GM20000 (cell line): ENCODE measurements at places on chromosomes 1 and 21.

GRCh38 chr1:232344791-232345399 lies 285.0 kb downstream of the SIPA1L2 start:
- no peak for DNase-seq

- no peak for DNase-seq
Observed at GRCh38 chr1:63119575-63120155, 202.7 kb upstream of the FOXD3 start.

GRCh38 chr1:25694167-25695007 lies 77.8 kb downstream of the MAN1C1 start:
- no peak for DNase-seq

DNA sequence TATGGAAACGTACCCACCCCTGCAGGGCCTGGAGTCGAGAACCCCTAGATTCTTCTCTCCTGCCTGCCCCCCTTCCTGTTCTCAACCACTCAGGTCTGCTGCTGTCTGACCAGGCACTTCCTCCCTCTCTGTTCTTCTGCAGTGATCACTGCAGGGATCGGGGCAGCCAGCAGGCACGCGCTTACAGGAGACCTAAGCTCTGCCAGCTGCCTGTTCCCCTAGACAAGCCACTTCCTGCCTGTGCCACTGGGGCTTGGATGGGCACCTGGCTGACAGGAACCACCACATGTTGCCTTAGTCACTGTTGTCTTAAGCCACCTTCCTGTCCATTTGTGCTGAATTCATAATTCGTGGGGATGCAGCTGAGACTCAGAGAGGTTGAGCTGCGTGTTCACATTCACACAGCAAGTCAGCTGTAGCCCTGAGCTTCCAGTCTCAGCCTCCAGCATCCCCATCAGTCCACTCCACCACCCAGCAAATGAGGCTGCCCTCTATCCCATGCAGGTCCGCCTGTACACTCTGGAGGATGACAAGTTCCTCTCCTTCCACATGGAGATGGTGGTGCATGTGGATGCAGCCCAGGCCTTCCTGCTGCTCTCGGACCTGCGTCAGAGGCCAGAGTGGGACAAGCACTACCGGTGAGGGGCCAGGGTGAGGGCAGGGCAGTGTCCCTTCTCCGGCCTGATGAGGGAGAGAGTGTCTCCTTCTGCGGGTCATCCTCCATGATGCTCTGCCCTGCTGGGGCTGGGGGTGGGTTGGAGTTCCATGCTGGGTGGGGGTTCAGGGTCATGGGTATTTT lies 18.6 kb downstream of the FAM151A start:
- no peak for DNase-seq

GRCh38 chr1:8706995-8707396 lies 110.4 kb downstream of the RERE start:
- DNase-seq = no peak

DNA sequence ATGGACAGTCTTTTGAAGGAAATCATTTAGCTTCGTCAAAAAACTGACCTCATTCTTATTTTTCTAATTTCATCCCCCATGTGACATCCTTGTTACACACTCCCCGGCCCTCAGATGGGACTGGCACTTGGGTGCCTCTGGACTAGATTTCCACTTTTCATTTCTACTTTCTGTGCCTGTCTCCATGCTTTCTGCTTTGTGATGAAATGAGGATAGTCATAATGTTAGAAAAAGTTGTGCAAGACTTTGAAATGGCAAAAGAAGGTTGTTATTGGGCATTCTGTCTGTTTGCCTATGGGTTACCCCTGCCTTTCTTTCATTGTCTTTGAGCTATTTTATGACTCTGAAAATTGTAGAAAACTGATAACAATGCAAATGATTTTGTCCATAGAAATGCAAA lies 54.9 kb downstream of the MDM4 start:
- no peak for DNase-seq

DNA sequence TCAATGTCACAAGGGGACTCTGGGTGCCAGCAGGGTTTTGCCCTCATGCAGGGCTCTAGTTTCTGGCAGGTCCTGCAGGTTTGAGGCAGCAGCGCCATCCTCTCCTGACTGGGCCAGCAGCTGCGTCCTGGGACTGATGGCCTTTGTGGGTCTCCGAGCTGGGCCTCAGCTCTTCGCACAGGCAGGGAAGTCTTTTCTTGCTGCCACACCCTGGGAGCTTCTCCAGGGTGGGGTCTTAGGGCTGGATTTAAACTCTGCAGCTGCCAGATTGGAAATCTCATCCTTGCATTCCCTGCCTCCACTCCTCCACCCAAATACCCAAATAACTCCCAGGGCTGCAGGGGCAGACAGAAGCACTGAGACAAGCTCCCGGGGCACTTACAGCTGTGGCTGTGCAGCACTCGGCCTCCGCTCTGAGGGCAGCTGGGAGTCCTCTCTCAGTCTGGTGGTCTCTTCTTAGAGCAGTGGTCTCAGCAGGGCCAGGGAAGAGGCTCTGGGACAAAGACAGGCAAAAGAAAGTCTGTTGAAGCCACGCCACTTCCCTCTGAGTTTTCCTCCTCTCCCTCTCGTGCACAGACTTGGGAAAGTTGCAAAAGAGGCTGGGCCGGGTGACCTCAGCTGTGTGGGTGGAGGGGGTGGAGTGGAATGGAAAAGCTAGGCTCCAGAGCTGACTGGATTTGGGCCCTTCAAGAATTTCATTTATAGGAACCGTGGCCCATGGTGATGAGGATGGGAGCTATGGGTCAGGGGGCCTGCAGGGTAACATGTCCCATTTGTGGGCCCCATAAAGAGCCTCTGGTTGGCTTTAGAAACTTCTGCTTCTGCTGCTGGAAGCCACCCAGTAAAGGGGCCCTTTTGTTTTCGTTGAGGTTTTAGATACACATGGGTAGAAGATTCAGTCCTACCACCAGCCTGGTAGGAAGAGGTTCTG lies at the start of gene RAB7B:
Gene RAB7B, minus strand, starts transcription at position 525 of the 931 bp plus-strand sequence. CDS start 9,260 bp downstream, outside the sequence.
- no peak for DNase-seq

GRCh38 chr1:60888126-60888525 lies 194.2 kb upstream of the NFIA start:
- no peak for DNase-seq

- no peak for DNase-seq
Observed at GRCh38 chr1:97680470-97680869, 240.4 kb downstream of the DPYD start.

DNA sequence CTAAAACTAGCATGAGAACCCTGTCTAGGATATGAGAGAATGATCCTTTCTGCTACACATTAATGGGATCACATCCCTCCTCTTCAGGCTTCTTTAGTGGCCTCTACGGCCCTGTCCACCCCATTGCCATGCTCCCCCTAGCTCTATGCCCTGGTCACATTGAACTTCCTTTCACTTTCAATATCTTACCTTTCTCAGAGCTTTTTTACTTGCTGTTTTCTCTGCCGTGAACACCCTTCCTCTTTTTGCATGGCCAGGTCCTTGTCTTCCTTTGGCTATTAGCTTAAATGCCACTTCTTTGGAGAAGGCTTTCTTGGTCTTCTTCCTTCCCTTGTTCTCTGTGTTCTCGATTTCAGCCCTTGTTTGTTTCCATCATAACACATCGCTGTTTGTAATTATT lies 97.4 kb downstream of the GIPC2 start:
- DNase-seq = peak; percentile 48

DNA sequence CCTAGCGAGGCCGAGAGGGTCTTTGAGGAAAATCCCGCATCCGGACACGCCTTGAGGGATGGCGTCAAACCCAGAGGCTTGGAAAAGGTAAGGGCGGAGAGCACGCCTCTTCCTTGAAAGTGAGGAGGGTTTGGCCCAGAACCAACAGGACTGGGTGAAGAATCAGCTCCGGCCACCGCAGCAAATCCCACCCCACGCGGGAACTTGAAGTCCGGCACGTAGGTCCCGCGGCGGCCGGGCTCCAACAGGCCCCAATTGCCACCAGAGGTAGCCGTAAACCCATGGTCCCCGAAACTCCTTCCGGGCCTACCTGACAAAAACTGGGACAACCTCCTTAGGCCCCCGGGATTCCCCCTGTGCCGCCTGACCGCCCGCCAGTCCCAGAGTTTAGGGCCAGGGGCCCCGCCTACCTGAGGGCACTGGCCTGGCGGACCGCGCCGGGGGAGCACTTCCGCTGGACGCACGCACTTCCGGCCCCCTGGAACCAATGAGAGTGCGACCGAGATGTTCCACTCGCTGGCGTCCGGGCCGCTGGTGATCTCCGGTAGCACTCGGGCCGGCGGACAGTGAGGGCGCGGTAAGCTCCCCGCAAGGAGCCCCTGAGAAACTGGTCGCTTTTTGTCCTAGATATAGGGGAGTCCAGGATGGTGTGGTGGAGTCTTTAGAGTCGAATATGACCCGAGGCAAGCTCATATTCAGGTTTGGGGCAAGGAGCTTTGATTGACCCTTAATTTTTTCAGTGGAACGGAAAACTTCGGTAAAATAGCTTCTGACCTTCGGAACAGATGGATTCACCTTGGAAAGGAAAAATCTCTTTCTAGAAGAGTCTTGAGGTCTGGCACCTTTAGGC lies at the start of the genes LZIC and NMNAT1:
Gene LZIC, minus strand, starts transcription at position 453 of the 850 bp plus-strand sequence. CDS start 6,772 bp downstream, outside the sequence.
Gene NMNAT1, plus strand, starts transcription at position 537 of the 850 bp plus-strand sequence. CDS start 28,599 bp downstream, outside the sequence.
- DNase-seq = peak; percentile 90

GRCh38 chr21:45602106-45602505 lies 41.4 kb upstream of the PCBP3 start:
- no peak for DNase-seq
